ENCODE measurements at places on chromosomes 2 and 18.
A peak's percentile ranks its signal among the peaks of the same experiment; 100 is the strongest.

GRCh38 chr2:175220075-175220474, 38.6 kb upstream of the ATP5MC3 start:
- peaks cover 100% of the 10 kb centered on the region for H3K27me3 ChIP-seq
- H3K4me3 ChIP-seq, result no peak overlapping the region
- DNase-seq, result no peak
- no peak overlapping the region for H3K27ac ChIP-seq

DNA sequence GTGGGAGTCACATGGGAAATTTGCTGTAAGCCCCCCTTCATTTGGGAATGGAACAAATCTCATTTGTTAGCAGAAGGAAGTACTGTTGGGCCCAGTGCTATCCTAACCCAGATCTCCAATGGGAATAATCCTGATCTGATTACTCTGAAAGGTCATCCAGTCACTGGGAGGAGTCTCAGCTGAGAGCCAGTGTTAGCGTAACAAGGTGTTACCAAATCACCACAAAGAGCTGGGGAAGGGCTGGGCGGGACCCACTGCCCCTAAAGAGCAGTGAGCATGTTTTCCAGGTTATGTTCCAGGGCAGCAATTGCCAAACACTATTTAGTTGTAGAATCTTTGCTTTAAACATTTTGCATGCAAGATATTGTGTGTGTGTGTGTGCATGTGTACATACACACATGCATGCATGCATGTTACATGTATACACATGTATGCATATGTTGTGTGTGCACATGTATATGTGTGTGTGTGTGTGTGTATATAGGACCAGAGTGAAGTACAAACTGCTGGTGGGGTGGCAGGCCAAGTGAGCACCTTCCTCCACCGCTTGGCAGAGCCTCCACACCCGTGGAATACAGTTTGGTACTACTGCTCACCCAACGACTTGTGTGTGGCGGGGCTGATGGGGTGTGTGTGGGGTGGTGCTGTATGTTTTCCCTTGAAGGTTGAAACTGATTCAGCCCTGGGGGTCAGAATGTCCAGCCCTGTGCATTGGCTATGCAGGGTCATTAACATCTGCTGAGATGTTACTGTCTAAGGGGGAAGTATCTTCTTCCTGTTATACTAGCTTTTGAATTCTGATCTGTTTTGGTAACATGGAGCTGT, 15.2 kb downstream of the INPP5D start:
- DNase-seq, result no peak
- H3K4me3 ChIP-seq, result no peak overlapping the region
- no peaks in the 10 kb centered on the region for H3K27me3 ChIP-seq
- no peaks in the 10 kb centered on the region for H3K4me1 ChIP-seq
- no peak overlapping the region for H3K27ac ChIP-seq

- H3K4me3 ChIP-seq, result no peak overlapping the region
- H3K27ac ChIP-seq, result no peak overlapping the region
- no peak for DNase-seq
- H3K27me3 ChIP-seq, result no peaks in the 10 kb centered on the region
Measured at GRCh38 chr18:39555496-39555895, 1989.9 kb upstream of the CELF4 start.

DNA sequence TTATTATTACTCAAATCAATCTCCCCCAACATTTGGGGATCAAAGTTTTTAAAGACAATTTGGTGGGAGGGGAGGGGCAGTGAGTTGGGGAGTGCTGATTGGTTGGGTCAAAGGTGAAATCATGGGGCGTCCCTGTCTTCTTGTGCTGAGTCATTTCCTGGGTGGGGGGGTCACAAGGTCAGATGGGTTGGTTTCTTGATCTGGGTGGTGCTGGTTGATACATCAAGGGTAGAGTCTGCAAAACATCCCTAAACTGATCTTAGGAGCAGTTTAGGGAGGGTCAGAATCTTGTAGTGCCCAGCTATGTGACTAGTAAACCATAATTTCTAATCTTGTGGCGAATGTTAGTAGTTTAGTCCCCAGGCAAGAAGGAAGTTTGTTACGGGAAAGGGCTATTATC, 67.4 kb downstream of the MOGAT1 start:
- no peak overlapping the region for H3K4me3 ChIP-seq
- no peaks in the 10 kb centered on the region for H3K27me3 ChIP-seq
- peaks cover 9% of the 10 kb centered on the region for H3K4me1 ChIP-seq
- no peaks in the 10 kb centered on the region for H3K36me3 ChIP-seq
- peak; percentile 9 for DNase-seq

- H3K27me3 ChIP-seq, result no peaks in the 10 kb centered on the region
- H3K4me1 ChIP-seq, result peaks cover 20% of the 10 kb centered on the region
- peak overlapping the region; percentile 49 for H3K27ac ChIP-seq
- peaks cover 6% of the 10 kb centered on the region for H3K36me3 ChIP-seq
- peak overlapping the region; percentile 63 for H3K4me3 ChIP-seq
- peak; percentile 75 for DNase-seq
Measured at GRCh38 chr2:105712981-105713596, 31.6 kb upstream of the NCK2 start.

DNA sequence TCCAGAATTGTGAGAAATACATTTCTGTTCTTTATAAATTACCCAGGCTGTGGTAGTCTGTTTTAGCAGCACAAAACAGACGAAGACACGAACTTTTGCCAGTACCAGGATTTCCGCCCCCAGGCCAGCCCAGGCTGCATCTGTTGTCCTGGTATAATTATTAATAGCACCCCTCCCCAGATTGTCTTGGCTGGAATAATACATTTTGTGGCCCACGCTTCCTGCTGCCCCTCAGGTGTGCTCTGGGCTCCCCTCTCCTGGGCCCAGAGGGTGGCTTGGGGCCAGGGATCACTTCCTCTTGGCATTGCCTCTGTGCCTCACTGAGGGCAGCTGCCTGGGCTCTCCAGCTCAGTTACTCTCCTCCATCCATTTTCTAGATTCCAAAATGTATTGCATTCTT, 102.1 kb upstream of the HS6ST1 start:
- no peaks in the 10 kb centered on the region for H3K36me3 ChIP-seq
- no peak overlapping the region for H3K4me3 ChIP-seq
- no peak for DNase-seq
- no peak overlapping the region for H3K27ac ChIP-seq
- peaks cover 6% of the 10 kb centered on the region for H3K4me1 ChIP-seq
- H3K27me3 ChIP-seq, result no peaks in the 10 kb centered on the region

GRCh38 chr2:128369108-128369555, 50.5 kb upstream of the HS6ST1 start:
- DNase-seq, result no peak
- no peak overlapping the region for H3K4me3 ChIP-seq
- H3K4me1 ChIP-seq, result no peaks in the 10 kb centered on the region
- peaks cover 14% of the 10 kb centered on the region for H3K36me3 ChIP-seq
- no peak overlapping the region for H3K27ac ChIP-seq
- no peaks in the 10 kb centered on the region for H3K27me3 ChIP-seq

GRCh38 chr2:26144031-26144430, 28.9 kb upstream of the GAREM2 start:
- no peak overlapping the region for H3K4me3 ChIP-seq
- no peaks in the 10 kb centered on the region for H3K27me3 ChIP-seq
- peaks cover 6% of the 10 kb centered on the region for H3K4me1 ChIP-seq
- H3K36me3 ChIP-seq, result peaks cover 18% of the 10 kb centered on the region
- no peak overlapping the region for H3K27ac ChIP-seq

DNA sequence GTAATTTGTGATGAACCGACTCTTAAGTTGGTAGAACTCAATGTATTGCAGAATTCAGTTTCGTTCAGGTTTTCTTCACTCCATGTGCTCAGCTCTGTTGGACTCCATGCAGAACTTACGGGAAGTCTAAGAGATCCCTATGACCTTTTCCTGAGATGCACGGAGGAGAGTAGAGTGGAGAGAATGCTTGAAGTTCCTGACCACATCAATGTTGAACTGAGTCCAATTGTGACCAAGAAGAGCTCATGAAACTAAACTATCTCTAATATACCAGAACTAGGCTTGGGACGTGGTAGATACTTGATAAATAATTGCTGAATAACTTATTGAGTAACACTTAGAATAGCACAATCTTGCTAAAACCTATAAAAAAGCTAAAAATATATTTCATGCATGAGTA, 47.2 kb downstream of the TMEM178A start:
- H3K4me3 ChIP-seq, result no peak overlapping the region
- no peak for DNase-seq
- H3K27ac ChIP-seq, result no peak overlapping the region
- no peaks in the 10 kb centered on the region for H3K27me3 ChIP-seq

DNA sequence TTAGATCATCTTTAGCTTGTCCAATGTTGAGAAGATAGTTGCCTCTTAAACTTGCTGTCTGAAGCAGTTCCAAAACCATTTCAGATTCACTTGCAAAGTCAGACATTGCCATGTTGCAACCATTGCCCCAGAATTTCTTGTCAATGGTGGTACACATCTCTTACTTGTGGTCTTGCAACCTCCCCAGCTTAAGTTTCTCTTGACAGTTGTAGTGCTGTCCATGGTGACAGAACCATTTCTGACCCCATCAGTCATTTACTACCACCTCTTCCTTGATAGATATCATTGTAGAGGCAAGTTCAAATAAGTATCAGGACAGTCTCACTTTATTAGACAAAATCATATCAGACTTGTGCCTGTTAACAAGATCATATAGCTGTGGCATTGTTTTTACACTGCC, 407.2 kb upstream of the HNRNPA3 start:
- H3K27ac ChIP-seq, result no peak overlapping the region
- H3K4me1 ChIP-seq, result no peaks in the 10 kb centered on the region
- no peak overlapping the region for H3K4me3 ChIP-seq
- no peak for DNase-seq

DNA sequence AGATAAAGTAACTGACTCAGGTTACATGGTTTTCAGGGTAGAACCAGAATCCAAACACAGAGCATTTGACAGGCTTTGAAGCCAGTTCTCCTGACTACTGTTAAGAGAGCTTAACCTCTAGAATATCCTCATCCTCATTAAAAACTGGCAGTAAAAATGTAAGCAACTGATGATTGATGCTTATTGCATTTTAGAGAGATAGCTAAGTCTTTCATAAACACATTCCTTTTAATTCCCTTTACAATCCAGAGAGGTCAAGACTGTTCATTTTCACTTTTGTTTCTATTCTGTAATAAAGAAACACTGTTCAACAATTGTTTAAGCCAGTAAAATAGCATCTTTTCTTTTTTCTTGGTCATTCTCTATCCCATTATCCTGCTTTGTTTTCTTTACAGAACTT, 53.9 kb upstream of the RAB27B start:
- H3K27ac ChIP-seq, result peak overlapping the region; percentile 92
- no peaks in the 10 kb centered on the region for H3K27me3 ChIP-seq
- DNase-seq, result no peak
- peaks cover 9% of the 10 kb centered on the region for H3K36me3 ChIP-seq
- H3K4me3 ChIP-seq, result no peak overlapping the region
- H3K4me1 ChIP-seq, result peaks cover 55% of the 10 kb centered on the region

DNA sequence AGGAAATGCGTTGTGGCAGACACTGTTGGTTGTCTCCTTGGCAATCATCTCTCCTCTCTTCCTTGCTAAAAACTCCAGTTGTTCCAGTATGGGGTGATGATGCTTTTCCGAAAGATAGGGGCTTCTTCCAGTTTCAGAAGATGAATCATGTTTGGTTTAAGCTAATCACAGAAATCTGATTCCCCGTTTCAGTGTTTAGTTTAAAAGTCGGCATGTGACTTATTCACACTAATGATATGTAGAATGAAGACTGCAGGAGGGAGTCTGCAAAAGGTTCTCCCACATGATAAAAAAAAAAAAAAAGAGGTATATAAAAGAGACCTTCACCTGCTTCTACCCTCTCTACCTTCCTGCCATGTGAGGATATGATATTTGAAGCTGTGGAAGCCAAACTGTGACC, 239.0 kb upstream of the SIX2 start:
- no peak for DNase-seq
- H3K27me3 ChIP-seq, result no peaks in the 10 kb centered on the region
- no peaks in the 10 kb centered on the region for H3K4me1 ChIP-seq
- H3K27ac ChIP-seq, result no peak overlapping the region

DNA sequence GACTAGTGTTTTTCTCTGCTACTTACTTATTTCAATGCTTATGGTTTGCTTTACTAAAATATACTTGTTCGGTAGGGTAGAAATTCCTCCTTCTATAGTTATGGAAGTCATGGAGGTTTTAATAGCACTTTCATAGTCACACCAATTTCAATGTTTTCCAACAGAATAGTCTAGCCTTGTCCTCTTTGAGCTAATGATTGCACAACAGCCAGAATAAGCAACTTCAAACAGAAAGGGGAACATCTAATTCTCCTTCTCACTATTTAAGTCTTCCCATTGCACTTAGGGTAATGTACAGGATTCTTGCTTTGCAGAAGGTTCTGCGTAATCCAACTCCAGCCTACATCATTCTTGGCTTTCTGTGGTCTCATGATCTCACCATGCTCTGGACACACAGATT, 287.7 kb upstream of the GCFC2 start:
- no peak for DNase-seq
- no peaks in the 10 kb centered on the region for H3K36me3 ChIP-seq
- H3K27ac ChIP-seq, result no peak overlapping the region
- no peaks in the 10 kb centered on the region for H3K4me1 ChIP-seq
- no peaks in the 10 kb centered on the region for H3K27me3 ChIP-seq
- H3K4me3 ChIP-seq, result no peak overlapping the region

DNA sequence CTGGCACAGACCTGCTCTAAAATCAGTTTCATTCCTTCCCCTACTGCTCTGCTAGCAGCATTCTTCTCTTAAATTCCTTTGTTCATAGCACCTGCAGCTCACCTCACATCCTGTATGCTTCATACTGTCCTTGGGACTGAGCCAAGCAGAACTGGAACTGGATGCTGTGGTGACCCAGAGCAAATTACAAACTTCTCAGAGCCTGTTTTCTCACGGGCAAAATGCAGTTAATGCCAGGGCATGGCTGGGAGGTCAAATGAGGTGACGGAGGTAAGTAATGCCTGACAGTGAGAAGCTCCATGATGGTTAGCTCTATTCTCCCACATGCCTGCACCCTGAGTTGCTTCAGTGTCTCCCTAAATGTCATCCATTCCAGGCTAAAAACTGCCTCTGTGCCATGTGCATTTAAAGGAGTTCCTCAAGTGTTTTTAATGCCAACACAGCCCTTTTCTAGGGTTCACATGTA, 29.7 kb downstream of the C2orf42 start:
- peak; percentile 49 for DNase-seq
- no peak overlapping the region for H3K4me3 ChIP-seq
- H3K4me1 ChIP-seq, result no peaks in the 10 kb centered on the region
- peaks cover 72% of the 10 kb centered on the region for H3K36me3 ChIP-seq
- H3K27me3 ChIP-seq, result no peaks in the 10 kb centered on the region

DNA sequence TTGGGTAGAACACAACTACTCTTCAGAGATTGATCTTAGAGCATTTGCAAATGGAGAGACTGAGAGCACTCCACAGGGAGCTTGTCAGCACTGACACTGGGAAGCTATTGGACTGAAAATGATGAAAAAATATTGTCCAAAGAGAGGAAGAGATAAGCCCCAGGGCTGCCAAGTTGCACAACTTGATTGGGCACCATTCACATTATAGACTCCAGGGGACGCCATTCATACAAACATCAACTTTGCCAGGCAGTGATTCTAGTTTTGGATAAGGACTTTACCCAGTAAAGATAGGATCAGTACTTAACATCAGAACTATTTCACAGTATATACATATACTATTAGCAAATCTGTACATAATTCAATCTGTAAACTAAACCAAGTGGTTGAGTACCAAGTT, 79.6 kb upstream of the MYCN start:
- no peaks in the 10 kb centered on the region for H3K36me3 ChIP-seq
- DNase-seq, result peak; percentile 14
- H3K4me3 ChIP-seq, result no peak overlapping the region

- H3K4me3 ChIP-seq, result no peak overlapping the region
- DNase-seq, result no peak
- H3K4me1 ChIP-seq, result peaks cover 14% of the 10 kb centered on the region
- H3K27me3 ChIP-seq, result no peaks in the 10 kb centered on the region
- H3K27ac ChIP-seq, result no peak overlapping the region
Measured at GRCh38 chr18:23530195-23530594, 26.9 kb downstream of the RMC1 start.

Data from MCF 10A (cell line).